H4 (cell line): ENCODE measurements at places on chromosomes 4 and X. TPM values are rescaled to one million over a fixed set of nuclear protein-coding genes. Genes with fewer than 3 reads are reported as not detected.

DNA sequence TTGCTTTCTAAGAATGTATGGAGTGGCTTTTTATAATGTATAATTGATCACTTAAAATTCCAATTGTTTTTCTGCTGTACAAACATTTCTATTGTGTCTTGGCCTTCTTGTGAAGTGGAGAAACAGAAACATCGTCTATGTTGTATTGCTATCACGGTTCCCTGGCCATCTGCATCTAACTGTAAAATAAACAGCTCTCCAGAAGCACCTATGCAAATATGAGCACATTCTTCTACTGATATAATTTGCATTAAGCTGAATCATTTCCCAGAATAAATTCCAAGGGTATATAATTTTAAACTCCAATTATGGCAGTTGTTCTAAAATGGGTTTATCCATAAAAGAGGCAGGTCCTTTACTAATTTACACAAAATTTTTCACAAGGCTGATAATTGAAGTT, 261.6 kb upstream of the STS start:
- DNase-seq, result no peak

DNA sequence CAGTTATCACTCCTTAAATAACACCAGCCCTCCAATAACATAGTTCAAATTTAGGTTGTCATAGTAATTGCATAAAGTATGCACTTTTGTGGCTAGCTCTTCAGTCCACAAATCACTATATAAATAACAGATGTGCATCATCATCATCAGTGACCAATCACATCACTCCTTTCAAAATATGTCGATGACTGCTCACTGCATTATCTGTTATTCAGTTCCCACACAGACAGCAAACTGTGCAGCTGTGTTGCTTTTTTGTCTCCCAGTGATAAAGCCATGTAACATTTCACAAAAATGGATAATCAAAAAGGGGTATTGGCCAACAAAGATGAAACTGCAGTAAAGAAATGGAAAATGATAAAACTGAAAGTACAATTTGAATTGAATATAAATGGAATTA, 205.4 kb downstream of the DCLK2 start:
- peak; percentile 52 for DNase-seq

DNA sequence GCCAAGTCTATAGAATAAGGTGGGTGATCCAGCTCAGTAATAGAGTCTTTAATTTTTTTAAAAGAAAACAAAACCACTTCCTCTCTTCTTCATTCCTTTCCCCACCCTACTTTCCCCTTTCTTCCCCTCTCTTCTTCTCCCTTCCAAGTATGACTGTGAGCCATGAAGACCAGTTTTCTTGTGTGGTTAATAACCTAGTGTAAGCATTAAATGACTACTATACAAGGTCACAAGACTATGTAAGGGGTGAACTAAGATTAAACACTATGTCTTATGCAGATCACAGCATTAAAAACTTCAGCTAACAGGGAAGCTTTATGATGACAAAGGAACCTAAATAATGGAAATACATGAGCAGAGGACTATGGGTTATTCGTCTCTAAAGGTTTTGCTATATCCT, 135.4 kb downstream of the GUCY2F start:
- no peak for DNase-seq

RAB9B gene
- 0.74 and 0.94 TPM in 2 replicates for total RNA-seq

PIGA gene
- total RNA-seq, result 9.9 and 10.9 TPM in 2 replicates

FGFR3 gene
- 1.7 and 2.1 TPM in 2 replicates for total RNA-seq
